ENCODE measurements at places on chromosomes 1 and 21. TPM values are rescaled to one million over a fixed set of nuclear protein-coding genes. Genes with fewer than 3 reads are reported as not detected.

- DNase-seq, result no peak
Observed at GRCh38 chr1:203388683-203389082, 37.8 kb upstream of the FMOD start.

DNA sequence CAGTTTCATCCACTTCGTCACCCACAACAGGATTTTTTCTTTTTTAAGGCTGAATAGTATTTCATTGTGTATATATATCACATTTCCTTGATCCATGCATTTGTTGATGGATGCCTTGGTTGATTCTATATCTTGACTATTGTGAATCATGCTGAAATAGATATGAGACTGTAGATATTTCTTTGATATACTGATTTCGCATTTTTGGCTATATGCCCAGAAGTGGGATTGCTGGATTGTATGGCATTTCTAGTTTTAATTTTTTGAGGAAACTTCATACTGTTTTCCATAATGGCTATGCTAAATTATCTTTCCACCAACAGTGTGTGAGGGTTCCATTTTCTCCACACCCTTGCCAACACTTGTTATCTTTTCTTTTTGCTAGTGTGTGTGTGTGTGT, 5.0 kb downstream of the GUCA2B start:
- no peak for DNase-seq

DNA sequence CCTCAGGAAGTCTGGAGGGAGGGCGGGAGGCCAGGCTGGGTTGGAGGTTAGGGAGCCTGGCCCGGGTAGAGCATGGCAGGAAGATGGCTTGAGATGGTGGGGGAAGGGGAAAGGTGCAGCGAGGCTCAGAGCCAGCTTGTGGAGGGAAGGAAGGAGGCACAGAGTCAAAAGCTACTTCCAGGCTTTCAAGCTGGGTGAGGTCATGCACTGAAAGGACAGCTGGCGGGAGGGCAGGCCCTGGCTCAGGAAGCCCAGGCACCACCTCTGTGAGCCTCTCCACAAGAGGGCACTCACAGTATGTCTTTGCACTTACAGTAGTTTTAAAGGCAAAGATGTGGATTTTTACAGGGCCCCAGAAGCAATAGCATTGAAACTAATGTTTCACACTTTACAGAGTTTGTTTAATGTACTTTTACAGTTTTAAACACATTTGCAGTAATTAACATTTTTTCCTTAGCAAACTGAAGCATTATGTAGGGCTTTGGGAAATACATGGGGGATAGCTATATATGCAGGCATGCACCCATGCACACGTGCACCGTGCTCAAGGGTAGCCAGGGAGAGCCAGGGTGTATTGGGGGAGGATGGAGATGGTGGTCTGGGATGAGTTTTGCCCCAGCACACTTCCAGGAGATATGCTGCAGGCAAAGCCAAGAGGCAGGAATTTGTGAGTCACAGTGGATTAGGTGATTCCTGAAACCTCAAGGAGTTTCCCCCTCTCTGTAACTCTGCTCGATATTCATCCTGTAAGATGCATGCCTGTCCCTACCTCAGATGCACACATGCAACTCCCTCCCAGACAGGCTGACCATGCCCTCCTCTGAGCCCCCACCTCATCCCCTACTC, 6.1 kb upstream of the ADAM15 start:
- DNase-seq, result no peak

GRCh38 chr21:38333301-38334272, 76.8 kb downstream of the KCNJ15 start:
- DNase-seq, result peak; percentile 62

- DNase-seq, result no peak
Observed at GRCh38 chr21:34900376-34900775, 148.7 kb downstream of the RUNX1 start.

DNA sequence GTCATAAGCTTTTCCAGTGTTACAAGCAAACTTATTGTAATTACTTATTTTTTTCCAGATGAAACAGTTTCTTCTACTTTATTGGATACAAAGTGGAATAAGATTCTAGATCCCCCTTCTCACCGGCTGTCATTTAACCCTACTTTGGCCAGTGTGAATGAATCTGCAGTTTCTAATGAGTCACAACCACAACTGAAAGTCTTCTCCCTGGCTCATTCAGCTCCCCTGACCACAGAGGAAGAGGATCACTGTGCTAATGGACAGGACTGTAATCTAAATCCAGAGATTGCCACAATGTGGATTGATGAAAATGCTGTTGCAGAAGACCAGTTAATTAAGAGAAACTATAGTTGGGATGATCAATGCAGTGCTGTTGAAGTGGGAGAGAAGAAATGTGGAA, 95.5 kb downstream of the ZFYVE9 start:
- DNase-seq, result no peak

DNA sequence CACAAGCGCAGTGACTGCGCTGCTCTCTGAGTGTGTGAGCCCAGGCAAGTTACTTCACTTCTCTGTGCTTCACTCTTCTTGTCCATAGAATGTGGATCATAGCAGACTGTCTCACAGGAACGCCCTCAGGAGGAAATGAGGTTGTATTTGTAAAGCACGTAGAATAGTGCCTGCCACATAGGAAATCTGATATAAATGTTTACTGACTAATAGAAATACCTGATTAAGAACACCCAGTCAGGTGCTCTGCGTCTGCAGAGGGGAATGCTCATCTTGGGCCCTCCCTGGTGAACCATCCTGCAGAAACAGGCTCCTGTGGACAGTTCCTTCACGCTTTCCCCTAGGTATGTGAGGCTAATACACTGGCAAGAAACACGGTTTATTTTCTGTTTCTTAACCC, 100.3 kb downstream of the BEND5 start:
- DNase-seq, result no peak

- DNase-seq, result no peak
Observed at GRCh38 chr1:221015159-221015790, 136.0 kb downstream of the HLX start.

- peak; percentile 94 for DNase-seq
Observed at GRCh38 chr1:231626535-231626950, at the start of gene DISC1. Gene DISC1, plus strand, starts transcription at chr1:231626790. Its CDS starts 78 bp downstream, at chr1:231626868.

- DNase-seq, result no peak
Observed at GRCh38 chr1:52368383-52369172, 2.6 kb upstream of the CC2D1B start.

- no peak for DNase-seq
Observed at GRCh38 chr1:199301472-199302217, 662.8 kb downstream of the PTPRC start.

- no peak for DNase-seq
Observed at GRCh38 chr1:171081763-171082201, 8.9 kb upstream of the FMO3 start.

DNA sequence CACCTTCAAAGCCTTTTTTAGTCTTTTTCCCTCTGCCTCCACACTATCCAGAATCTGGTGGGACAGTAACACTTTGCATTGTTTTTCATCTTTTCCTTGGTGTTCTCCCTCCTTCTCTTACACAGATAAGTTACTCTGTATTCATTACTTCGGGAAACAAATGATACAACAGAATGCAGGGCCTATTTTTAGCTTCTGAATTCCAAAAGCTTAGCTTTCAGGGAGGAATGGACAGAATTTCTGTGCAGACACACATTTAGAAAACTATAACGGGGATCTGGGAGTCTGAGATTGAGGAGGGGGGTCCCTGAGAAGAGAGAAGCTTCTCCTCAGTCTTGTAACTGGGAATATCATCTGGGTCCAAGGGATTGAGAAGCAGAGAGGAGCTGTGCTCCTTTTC, 3.5 kb upstream of the STK40 start:
- DNase-seq, result no peak

DNA sequence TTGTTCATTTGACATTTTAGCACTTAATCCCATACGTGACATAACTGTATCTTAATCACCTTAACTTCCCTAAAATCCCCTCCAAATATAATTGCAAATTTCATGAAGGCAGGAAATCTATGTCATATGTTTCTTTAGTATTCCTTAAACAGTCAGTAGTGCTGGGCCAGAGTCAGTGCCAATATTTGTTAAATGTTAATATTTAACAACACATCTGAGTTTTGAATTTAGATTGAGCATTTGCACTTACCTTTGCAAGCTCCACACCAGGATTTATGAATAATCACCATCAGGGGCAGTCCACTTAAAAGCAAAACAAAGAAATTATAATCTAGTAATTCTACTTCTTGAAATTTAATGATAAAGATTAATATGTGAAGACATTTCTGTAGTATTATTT, 5.3 kb downstream of the KTI12 start:
- no peak for DNase-seq

DNA sequence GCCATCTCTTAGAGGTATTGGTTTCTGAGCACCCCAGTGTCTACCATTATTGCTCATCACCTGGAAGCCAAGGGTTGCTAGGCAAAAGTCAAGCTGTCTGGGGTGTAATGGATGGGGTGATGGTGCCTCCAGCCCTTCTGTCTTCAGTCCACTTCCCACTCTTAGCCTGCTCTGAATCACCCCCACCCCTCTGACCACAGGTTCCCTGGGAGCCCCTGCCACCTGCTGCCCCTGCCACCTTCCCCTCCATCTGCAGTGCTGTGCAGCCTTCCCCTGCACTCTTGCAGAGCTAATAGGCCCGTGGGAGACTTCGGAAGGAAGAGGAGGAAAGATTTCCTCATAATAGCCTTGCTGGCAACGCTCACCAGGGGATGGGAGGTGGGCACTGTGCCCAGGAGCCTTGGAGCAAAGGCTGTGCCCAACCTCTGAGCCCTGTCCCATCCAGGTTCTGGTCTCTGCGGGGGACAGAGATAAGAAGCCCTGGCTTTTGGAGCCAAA, 35.5 kb downstream of the CAPN2 start:
- no peak for DNase-seq

DNA sequence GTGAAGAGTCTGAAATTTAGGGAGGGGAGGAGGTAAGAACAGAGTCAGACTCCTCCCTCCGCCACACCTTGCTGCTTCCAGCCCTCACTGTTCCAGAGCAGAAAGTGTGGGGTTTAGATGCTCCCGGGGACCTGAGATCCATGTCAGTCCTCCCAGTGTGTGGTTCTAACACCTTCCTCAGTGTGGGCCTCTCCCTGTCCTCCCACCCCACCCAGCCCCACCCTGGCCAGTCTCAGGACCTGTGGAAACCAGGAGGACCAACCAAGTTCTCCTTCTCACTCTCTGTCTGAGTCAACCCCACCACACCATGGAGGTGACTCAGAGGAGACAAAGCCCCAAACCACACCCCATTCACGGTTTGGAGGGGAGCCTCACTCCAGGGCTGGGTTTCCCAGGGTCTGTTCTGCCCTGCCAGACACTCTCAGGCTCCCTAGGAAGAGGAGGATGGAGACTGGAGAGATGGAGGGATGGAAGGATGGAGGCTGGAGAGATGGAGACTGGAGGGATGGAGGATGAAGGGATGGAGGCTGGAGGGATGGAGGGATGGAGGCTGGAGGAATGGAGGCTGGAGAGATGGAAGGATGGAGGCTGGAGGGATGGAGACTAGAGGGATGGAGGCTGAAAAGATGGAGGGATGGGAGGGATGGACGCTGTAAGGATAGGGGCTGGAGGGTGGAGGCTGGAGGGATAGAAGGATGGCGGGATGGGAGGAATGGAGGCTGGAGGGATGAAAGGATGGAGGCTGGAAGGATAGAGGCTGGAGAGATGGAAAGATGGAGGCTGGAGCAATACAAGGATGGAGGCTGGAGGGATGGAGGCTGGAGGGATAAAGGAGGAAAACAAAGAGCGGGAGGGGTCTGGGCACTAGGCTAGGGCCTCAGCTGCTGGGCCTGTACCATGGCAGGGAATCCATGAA, 100.9 kb upstream of the RUNX3 start:
- no peak for DNase-seq

DNA sequence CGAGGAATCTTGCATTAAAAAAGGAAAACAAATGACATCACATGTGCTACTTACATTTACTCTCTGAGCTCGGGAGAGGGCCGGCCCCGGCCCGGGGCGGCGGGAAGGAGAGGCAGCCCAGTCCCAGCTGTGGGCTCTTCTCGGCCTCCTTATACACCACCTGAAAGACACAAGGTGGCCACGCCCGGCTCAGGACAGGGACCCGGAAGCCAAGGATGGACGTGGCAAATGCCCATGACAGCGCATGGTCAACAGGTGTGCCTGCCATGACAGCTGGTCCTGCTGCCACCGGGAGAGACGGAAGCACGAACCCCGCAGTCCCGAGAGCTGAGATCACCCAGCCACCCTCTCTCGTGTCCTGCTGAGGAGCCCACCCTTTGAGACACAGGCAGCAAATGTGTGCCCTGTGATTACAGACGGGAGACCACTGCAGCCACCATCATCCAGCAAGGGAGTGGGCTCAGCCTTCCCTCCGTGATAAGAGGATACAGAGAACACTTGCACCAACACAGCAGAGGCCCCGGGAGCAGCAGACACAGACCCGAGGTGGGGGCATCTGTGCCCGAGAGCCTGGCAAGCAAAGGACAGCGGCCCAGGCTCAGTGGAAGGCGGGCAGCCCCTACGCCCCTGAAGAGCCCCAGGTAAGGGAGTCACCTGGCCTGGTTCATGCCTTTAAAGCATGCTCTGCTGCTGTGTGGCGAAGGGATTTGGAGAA, 8.7 kb downstream of the TPRG1L start:
- no peak for DNase-seq

DNA sequence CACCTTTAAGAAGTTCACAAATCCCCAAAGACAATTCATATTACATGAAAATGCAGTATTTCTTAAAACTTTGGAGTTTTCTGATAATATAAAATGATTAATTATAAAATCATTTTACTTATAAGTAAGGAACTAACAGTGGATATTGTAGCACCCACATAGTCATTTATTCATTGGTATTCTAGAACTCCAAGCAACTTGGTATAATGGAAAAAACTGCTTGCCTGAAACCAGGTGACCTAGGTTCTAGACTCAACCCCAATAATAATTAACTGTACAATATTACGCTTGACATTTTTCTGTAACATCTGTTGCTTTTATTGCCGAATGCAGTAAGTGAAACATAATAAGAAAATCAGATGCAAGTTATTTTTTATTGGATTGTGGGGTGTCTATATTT, 2.4 kb downstream of the PLA2G4A start:
- no peak for DNase-seq

GRCh38 chr21:30800605-30801004, 12.5 kb downstream of the KRTAP8-1 start:
- DNase-seq, result no peak

GRCh38 chr1:202805886-202806844, 2.1 kb downstream of the KDM5B start:
- DNase-seq, result no peak

DNA sequence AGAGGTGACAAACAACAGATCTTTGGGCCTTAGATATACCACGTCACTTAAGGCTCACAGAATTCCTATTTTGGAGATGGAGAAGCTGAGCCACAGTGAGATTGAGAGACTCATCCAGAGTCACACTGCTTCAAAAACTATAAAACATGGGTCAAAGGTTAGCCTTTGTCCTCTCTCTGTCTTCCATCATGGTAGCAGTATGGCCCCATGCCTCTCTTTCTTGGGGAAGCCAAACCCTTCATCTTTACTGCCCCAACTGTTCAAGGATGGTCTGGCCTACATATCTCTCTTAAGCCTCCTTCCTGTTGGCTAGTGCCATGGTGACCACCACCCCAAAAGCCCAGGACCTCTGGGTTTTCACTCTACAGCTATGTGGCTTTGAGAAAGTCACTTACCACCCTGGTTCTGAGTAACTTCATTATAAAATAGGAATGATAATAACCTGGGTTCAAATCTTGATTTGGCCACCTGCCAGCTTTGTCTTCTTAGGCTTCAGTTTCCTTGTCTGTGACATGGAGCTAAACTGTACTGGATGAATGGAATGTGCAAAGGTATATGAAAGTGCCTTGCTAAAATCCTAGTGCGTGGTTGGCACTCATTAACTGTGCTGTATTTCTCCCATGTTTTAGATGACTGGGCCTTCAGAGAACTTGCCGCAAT, 85.9 kb upstream of the JUN start:
- no peak for DNase-seq

- DNase-seq, result no peak
Observed at GRCh38 chr1:198166900-198167299, 10.1 kb downstream of the NEK7 start.

ELAVL4 gene
- 0.45 TPM for total RNA-seq

FCMR gene
- total RNA-seq, result 5.8 TPM

PLA2G2A gene
- total RNA-seq, result 453 TPM

All from mesenteric fat pad (tissue), 1 donor.